ENCODE measurements at places on chromosomes 1 and 21.

DNA sequence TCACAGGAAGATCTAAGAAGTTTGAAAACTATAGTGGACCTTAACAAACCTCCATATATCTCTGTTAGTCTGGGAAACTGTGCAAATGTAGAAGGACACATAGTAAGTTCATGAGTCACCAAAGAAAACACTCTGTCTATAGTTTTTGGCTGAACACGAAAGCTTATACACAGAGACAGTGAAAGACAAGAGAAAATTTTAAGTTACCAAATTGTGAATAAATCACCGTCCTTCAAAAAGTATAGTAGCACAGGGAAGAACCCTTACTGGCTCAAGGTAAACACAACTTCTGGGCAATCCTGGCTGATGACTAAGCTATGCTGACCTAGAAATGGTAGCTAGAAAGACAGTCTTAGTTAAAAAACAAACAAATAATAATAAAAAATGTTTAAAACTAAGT, 1057.9 kb downstream of the AMY1C start:
- DNase-seq, result no peak

DNA sequence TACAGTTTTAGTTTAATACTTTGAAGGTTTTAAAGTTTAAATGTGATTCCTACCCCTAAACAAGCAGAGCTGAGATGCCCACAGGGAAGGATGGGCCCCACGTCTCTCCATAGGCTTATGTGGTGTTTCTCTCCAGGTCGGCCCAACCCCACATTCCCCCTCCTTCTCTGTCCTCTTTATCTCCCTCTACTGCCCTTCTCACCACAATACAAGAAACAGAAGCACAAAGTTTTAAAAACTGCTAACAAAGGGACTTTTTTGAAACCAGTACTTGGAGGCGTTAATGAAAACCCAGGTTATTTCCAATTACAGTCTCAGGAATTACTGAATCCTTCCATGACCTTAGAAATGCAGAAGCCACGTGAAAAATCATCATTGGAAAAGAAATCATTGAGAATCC, 324.0 kb downstream of the NTNG1 start:
- peak; percentile 33 for DNase-seq

DNA sequence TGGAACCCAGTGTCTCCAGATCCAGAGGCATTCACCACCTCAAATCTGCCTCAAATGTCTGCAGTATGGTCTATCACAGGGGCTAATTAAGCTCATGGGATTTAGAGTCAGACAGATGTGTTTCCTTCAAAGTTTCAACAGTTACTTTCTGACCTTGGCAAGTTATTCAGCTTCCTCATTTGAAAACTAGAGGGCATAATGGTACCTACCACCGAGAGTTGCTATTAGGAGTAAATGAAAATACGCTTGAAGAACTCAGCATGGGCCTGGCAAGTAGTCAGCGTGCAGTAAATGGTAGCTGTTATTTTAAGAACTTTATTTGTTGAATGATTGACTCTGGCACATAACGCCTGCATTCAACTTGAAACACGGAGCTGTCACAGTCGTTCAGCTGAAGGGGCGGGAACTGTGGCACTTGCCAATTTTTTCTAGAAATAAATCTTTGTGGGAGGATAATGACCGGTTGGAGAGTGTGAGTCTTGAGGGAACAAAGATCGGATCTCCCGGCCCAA, 1.2 kb upstream of the CAP1 start:
- no peak for DNase-seq

- DNase-seq, result no peak
These were observed 10.1 kb downstream of the NEK7 start for GRCh38 chr1:198166900-198167299.

DNA sequence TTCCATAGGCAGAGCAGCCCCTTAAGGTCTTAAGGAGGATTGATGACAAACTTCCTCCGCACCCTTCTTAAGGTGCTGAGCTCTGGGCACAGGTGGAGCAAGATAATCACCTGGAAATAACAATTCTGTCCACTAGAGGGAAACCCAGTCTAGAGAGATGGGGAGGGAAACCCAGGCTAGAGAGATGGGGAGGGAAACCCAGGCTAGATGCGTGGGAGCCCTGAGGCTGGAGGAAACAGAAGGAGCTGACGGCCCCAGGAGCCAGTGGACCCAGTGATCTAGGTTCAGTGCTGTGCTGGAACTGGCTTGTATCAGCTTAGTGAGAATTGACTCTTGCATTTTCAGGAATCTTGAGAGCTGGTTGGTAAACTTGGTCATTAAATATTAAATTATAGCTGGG, 17.8 kb upstream of the MYCL start:
- DNase-seq, result peak; percentile 61

All from WTC11 (cell line).